ENCODE measurements at places on chromosomes 12 and 14.

- no peak for DNase-seq
These were observed 52.5 kb upstream of the PLEKHG7 start for GRCh38 chr12:92650228-92650822.

DNA sequence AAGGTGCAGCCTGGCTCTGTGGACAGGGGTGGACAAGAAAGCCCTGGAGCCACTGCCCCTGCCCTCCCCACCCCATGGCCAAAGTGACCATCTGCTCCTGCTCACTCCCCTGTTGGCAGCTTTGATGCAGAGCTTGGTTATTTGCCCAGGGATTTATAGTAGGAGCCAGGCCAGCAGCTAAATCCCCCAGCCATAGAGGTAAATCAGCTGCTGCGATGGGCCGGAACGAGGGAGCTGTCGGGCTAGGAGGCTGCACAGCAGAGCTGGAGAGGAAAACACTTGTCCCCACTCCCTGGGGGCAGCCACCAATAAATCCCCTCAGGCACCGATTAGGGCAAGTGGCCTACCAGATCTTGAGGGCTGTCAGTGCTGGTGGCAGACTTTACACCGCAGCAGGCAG, 26.0 kb downstream of the SMUG1 start:
- no peak for DNase-seq

- DNase-seq = no peak
These were observed 73.4 kb upstream of the AVPR1A start for GRCh38 chr12:63224396-63224795.

- no peak for DNase-seq
These were observed 187.0 kb downstream of the ETV6 start for GRCh38 chr12:11836282-11837151.

- no peak for DNase-seq
These were observed 33.0 kb upstream of the CFAP54 start for GRCh38 chr12:96456265-96456974.

DNA sequence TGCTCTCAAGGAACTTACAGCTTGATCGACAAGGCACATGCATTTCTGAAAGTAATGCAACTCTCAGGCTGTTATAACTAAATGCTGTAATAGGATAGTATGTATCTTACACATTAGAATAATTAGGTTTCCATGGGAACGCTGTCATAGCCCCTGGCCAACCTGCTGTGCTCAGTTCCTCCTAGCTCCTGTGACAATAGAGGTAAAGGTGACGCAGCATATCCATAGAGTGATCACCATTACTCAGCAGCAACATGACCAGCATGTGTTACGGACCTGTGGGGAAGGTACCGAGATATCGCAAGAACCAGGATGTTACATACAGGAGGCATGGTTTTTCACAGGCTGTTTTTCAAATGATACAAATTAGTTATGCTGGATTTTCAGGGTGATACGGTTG, 150.7 kb downstream of the CAND1 start:
- DNase-seq = no peak

- DNase-seq = no peak
These were observed 74.4 kb downstream of the C12orf42 start for GRCh38 chr12:103421402-103421801.

- DNase-seq = no peak
These were observed 218.8 kb downstream of the KITLG start for GRCh38 chr12:88361493-88361892.

- DNase-seq = no peak
These were observed 78.7 kb downstream of the TXNDC16 start for GRCh38 chr14:52473557-52473956.

- no peak for DNase-seq
These were observed 51.4 kb downstream of the GALNT9 start for GRCh38 chr12:132277949-132278348.

DNA sequence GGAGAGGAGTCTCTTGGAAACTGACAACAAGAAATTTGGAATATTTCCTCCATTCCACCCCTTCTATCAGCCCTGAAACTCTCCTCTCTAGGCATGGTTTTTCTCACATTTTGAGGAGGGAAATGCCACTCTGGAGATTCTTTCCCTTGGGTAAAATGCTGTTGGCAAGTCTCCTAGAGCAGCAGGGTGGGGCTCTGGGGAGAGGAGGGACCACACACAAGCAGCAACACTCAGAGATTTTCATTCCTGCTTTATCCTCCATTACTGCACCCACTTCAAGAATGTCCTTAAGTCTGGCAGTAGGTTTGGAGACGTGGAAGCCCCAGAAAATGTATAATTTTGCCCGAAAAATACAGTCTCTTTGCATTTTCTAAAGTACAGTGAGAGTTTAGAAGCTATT, 130.8 kb upstream of the FLRT2 start:
- DNase-seq = no peak

DNA sequence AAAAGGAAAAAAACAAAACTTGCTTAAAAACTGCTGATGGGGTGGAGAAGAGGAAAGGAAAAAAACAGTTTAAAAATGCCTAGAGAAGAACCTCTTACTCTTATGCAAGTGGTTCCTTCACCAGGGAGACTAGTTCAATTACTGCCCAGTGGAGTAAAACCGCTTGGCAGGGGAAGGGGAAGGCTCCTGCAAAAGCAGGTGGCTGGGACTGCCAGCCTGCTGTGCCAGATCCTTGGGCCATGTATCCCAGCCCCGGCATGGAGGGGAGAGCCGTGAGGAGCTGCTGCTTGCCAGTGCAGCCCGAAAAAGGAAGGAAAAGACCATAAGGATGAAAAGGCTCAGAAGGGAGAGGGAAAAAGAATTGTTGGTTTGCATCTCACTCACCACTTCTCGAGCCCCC, 123.0 kb downstream of the FSCB start:
- no peak for DNase-seq

DNA sequence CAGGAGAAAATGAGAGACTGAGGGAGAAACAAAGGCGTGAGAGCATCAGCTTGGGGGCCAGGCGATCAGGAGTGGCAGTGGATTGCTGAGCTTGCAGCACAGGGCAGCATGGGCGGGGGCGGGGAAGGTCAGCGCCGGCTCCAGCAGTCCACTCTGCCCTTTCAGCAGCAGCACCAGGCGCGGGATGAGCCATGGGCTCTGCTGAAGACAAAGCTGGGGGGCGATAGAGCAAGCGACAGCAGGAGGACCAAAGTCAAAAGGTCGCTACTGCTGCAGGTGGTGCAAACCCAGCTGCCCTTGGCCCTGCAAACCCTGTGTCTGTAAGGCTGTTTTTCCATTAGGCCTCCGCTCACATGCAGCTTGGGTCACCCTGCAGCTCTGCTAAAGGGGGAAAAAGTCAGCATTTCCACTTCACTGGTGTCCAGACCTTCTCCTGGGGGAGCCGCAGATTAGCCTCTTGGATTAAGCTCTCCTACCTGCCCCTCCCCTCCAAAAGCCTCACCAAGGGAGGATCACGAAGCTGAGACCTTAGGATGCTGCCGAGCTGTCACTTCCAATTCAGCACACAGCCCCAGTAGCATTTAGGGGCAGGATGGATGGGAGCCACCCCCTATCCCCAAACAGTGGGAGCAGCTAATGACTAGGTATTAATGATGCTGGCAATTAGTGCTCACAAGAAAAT, 204.8 kb downstream of the DPF3 start:
- DNase-seq = no peak

DNA sequence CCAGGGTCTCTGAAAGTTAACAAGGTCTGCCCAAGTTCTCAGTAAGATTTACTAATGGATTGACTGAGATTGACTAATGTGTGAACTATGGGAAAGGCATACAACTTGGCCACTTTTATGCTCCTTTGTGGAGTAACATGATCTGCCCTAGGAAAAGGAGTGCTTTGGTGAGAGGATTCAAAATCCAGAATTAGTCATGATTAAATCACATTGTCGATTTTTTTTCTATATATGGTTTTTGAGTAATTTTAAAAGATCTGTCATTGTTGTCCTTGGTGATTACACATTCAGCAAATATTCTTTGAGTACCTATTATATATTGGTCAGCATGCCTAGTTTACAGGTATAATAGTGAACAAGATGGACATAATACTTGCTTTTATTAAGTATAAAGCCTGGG, 147.7 kb upstream of the SYT10 start:
- no peak for DNase-seq

DNA sequence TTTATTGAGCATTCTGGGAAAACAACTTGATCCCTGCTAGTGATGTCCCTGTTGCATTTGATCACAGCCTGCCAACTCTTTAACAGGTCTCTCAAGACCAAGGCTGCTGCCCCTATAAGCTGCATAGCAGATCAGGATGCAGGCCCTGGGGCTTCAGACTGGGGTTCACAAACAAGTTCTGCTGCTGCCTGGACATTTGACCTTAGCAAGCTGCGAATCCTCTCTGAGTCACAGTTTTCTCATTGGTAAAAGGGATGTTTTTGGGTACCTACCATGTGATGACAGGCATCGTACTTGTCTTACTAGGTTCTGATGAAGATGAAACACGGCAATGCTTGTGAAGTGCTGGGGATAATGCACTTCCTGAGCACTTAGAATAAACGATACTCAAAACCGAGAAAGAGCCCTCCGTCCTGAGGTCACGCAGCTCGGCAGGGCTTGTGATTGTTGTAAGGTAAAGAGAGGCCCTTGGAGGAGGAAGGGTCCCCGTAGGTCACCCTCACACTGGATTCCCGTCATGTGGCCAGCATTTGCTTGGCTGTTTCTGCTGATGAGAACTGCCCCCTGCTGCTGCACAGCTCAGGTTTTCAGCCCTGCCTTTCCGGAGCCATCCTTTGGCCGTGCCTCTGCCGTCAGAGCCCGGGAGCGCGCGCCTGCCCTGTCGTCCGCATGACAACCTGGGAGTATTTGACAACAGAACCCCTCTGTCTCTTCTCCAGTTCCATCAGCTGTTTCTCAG, 39.1 kb downstream of the TSPAN9 start:
- no peak for DNase-seq

GRCh38 chr12:124736115-124737039, 127.3 kb downstream of the SCARB1 start:
- DNase-seq = no peak

GRCh38 chr14:77243853-77244252, 27.2 kb downstream of the NGB start:
- DNase-seq = no peak

- DNase-seq = no peak
These were observed 161.8 kb downstream of the PIWIL1 start for GRCh38 chr12:130499474-130499873.

GRCh38 chr12:58819985-58820384, 100.3 kb downstream of the LRIG3 start:
- DNase-seq = no peak

DNA sequence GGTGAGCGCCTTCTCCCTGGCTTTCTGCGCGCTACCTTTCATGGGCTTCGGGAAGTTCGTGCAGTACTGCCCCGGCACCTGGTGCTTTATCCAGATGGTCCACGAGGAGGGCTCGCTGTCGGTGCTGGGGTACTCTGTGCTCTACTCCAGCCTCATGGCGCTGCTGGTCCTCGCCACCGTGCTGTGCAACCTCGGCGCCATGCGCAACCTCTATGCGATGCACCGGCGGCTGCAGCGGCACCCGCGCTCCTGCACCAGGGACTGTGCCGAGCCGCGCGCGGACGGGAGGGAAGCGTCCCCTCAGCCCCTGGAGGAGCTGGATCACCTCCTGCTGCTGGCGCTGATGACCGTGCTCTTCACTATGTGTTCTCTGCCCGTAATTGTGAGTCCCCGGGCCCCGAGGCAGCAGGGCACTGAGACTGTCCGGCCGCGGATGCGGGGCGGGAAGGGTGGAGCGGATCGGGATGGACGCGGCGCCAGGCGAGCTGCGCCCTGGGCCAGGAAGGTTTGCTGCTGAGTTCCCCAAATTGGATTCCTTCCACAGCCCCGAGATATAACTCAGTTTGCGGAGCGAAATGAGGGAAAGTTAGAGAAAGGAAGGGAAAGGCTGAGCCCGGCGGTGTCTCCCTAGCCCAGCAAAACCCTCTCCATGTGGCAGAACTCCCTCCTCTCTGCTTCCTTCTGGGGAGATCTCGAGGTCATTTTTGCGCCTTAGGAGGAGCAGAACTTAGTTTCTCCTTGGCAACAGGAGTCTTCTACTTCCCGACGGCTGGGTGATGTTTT, 972 bp downstream of the PTGDR start:
- DNase-seq = no peak
